Suppressor macrophage treated with lipopolysaccharide for 1 hour (primary cell): ENCODE measurements at places on chromosomes 2 and 18.

DNA sequence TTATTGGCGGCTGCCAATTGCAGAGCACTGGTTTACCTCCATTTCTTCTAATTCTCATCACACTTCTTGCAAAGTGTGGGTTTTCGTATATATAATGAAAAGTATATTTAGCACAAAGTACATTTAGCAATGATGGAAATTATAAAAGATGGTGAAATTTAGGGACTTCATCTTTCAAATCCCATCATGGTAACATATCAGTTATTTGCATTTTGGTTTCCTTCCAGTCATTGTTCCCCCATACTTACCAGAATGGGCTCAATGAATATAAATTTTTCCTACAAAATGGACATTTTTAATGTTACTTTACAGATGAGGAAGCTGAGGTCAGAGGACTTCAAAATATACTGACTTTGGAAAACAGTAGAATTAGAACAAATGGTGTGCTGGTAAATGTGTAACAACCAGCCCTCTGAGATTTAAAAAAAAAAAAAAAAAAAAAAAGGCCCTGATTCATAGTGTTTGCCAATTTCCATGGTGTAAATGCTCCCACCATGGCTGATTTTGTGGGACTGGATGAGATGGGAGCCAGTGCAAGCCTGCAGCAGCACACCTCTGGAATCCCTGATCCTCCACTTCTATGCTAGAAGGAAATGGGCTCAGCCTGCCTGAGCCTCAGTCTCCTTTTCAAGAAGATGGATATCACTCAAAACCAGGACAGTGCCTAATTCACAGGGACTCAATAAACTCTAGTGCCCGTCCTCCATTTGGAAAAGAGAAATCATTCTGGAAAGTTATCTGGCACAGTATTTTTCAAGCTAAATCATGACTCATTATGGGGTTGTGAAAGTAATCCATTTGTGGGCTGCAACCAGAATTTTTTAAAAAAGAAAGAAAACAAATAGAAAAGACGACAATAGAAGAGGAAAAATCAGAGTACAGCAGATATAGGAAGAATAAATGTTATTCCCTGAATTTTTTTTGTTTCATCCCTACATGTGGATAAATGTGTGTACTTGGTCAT lies 34.0 kb downstream of the LBH start:
- peak; percentile 19 for DNase-seq

GRCh38 chr18:8952769-8953760 lies 149.4 kb upstream of the NDUFV2 start:
- no peak for DNase-seq

DNA sequence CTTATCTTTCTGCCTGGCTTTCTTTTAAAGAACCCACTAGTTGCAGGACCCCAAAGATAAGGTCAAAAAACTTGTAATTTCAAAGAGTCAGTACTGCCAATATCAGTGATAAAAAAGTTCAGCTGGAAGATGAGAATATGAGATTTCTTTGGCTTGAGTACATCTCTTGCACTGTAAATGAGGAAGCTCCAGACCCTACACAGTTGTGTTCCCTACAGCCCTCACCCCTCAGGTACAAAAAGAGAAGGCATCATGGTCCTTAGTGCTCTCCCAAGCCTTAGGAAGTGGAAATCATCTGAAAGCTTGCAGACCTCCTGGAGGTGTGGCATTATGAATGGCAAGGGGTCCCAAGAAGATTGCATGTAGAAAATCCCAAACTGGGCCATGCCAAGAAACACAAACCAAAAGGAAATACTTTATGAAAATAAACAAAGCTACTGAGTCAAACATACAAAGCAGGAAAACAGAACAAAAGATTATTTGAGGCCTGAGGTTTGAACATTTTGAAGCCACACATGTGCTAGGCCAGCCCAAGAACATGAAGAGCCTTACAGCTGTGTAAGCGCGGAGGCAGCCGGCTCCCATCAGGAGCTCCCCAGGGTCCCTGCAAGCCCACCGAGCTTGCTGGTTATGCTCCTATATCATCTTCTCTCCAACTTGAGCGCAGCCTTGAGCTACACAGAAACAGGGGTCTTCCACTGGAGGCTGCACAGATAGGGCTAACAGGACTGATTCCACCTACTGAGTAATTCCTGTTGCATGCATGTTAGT lies 217.0 kb downstream of the OSR1 start:
- no peak for DNase-seq

DNA sequence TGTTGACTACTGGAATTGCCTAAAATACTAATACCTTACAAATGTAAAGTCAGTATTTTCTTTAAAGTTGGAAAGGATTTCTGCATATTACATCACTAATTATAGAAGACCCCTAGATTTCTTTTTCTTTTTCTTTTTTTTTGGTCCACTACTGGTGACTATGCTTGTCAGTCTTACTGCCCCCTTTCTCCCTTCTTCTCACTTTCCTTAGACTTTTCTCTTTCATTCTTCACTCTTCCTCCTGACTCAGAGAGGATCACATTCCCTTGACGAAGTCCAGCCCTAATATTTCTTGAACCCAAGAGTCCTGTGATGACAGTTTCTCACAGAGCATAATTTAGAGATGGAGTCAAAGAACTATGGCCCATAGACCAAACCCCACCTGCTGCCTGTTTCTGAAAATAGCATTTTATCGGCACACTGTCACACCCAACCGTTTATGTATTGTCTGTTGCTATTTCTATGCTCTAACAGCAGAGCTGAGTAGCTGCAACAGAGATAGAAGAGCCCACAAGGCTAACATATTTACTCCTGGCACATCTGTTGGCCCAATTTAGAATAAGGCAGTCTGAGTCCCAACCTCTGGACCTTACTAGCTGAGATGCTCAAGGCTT lies 40.6 kb upstream of the RIOK3 start:
- DNase-seq: no peak

GRCh38 chr2:46521215-46521683 lies 41.9 kb downstream of the TMEM247 start:
- peak; percentile 94 for DNase-seq

DNA sequence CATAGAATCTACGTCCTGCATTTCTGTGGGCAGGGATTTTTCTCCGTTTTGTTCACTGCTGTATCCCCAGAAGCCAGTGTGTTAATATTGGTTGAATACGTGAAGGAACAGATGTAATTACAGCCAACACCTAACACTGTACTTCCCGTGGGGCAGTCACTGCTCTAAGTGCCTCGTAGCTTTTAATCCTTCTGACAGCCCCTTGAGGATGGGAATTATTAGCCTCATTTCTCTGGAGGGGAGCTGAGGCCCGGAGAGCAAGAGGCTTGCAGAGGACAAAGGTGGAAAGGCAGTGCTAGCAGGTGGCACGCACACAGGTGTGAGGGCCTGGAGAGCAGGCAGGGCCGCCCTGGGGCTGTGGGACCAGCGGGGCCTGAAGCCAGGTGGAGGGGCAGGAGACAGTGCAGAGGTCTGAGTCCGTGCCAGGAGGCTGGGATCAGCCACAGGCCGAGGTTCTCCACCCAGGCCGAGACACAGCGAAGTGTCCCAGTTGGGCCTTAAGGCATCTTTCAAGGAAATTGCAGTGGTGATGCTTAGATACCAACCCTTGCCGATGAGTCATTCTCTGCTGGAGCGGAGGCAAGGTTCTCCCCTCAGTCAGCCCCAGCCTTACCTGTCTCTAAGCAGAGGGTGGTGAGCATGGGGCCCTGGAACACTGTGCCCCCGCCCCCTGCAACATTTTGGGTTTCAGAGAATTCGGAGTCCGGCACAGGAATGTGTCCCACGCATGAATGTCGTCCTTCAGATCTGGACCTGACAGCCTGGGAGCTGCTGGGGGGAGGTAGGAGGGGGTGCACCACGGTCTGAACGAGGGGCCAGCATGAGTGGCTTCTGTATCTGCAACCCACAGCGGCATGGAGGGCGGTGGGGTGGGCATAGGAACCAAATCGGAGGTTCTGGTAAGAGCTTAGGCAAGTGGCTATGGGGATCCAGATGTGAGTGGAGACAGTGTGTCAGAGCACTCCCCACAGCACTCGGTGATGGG lies 122.6 kb downstream of the GBX2 start:
- no peak for DNase-seq

DNA sequence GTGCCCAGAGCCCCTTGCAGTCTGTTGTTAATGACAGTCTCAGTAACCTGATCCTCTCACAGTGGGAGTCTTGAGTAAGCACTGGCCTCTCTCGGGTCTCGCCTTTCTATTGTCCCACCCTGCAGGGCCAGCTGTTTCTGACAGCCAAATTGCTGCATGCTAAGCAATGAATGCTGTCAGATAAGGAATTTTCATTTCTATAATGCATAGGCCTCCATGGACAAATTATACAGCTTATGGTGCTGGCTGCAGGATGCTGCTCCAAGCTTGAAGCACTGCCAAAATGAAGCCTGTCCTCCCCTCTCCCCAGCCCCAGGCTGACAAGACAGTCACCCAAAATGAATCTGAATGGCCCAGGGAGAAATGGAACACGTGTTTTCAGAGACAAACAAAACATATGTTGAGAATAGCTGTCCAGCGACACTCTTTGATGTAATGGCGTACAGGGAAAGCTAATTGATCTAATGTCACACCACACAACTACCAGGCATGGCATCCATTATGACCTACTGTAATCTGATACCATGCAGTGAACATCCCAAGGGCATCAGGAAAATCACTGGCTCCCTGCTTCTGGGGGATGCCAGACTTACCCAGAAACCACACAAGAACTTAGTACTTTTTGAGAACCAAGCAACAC lies 36.8 kb downstream of the ACVR1 start:
- DNase-seq: no peak

- DNase-seq: peak; percentile 70
These were observed 8.7 kb downstream of the CHMP1B start for GRCh38 chr18:11859903-11860407.

GRCh38 chr2:213042262-213042661 lies 109.2 kb downstream of the IKZF2 start:
- no peak for DNase-seq

DNA sequence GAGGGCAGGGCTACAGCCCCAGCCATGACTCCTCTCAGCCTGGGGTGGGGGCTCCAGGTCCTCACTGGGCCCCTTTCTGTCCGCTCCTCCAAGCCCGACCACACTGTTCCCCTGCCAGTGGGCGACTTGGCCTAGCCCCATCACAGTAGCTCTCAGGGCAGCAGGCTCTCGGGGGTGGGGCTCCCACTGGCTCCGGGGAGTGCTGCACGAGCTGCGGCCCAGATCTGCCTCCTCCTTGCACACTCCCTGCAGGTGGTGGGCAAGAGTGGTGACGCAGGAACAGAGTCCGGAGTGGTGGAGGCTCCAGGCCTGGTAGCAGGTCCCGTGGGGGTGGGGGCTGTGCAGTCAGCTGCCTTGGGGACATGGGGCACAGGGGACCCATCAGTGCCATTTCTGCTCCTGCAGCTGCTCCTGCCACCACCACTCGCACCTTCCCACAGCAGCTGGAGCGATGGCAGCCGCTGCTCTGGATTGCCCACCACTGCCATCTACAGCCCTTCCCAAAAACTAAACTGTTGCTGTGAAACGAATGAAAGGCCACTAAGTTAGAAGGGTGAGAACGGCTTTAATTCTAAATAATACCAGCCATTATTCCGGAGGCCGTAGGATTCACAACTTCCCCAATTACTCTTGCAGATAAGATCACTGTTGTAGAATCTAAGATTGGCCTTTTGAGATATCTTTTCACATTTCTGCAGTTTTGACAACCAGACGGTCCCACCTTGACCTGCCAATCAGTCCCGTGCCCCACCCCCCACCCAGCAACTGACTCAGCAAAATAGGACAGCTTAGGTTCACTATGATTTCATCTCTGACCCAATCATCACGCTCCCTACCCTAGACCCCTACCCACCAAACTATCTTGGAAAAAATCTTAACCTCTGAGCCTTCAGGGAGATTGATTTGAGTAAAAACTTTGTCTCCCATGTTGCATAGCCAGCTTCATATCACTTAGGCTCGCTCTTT lies 530.2 kb downstream of the DCC start:
- DNase-seq: no peak

- no peak for DNase-seq
These were observed 108.3 kb upstream of the PPP1CB start for GRCh38 chr2:28643327-28643726.

GRCh38 chr18:40690062-40690461 lies 1265.0 kb upstream of the PIK3C3 start:
- DNase-seq: no peak

- no peak for DNase-seq
These were observed 74.6 kb downstream of the KLF7 start for GRCh38 chr2:207091176-207091575.

GRCh38 chr18:54267701-54268100 lies 1.6 kb upstream of the POLI start:
- no peak for DNase-seq

- peak; percentile 52 for DNase-seq
These were observed 42.5 kb upstream of the IL1R2 start for GRCh38 chr2:101949304-101949703.

GRCh38 chr2:19944205-19944845 lies 42.5 kb upstream of the TTC32 start:
- DNase-seq: no peak

DNA sequence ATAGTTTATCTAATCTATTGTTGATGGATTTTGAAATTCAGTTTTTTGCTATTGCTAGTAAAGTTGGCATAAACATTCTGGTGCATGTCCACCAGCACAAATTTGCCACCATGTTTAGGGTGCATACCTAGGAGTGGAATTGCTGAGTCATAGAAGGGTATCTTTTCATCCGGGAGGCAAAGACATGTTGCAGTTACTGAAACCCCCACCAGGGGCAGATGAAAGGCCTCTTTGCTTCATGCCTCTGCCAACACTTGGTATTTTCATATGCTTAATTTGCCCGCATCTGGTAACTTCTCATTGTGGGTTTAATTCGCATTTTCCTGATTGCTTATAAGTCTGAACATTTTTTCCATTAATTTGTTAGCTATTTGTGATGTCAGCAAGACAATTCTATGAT lies 8.2 kb downstream of the DCC start:
- no peak for DNase-seq

GRCh38 chr2:10792660-10793400 lies 19.8 kb downstream of the PDIA6 start:
- DNase-seq: no peak

- DNase-seq: no peak
These were observed 89.3 kb downstream of the CABYR start for GRCh38 chr18:24227977-24228666.

DNA sequence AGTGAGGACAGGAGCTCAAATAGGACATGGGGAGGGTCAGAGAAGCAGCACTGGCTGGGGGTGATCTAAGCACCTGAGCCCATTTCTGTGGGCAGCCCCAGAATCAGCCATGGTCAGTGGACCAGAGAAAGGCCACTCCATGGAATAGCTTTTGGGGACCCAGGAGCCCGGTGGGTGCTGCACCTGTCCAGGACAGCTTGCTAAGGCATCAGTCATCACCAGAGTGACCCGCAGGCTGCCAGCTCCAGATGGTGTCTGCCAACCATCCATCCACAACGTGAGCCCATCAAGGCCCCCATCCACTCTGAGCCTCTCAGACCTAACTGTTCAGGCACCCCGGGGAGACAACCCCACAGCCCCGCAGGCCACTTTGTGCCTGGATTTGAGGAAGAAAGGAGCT lies 23.6 kb upstream of the COL6A3 start:
- no peak for DNase-seq

DNA sequence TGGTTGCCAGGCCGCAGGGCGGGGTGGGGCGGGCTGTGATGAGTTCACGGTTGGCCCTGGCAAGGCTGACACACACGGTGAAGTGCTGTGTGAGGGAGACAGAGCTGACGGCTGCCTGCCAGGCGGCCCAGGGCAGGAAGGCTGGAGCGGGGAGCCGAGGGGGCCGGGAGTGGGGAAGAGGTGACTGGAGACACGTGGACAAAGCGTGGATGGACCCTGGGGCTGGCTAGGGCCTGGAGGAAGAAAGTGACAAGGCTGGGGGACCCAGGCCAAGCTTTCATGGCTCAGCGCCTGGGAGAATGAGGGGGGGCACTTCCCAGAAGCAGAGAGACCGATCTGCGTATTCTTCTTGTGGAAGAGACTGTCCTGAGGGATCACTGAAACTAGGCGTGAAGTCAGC lies 123.2 kb downstream of the DYSF start:
- no peak for DNase-seq
